ENCODE measurements at places on chromosomes 1 and 21.

- DNase-seq = no peak
These were observed 134.4 kb downstream of the TGFB2 start for GRCh38 chr1:218479436-218480115.

DNA sequence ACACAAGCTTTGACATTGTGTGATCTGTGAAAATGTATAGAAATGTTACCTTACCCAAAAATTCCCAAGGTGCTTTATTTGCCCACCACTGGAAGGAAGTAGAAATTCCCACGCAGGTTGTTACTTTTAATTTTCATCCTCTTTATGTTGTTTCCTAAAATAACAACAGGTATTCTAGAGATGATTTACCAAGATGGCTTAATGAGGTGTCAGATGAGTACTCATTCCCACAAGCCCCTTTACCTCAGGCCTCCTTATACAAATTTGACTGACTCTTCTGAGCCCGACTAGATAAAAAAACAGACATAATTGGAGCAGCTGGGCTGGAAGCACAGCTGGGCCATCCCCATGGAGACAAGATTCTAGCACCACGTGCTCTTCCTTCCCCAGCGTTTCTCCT, 114.6 kb downstream of the LIPI start:
- DNase-seq = no peak

DNA sequence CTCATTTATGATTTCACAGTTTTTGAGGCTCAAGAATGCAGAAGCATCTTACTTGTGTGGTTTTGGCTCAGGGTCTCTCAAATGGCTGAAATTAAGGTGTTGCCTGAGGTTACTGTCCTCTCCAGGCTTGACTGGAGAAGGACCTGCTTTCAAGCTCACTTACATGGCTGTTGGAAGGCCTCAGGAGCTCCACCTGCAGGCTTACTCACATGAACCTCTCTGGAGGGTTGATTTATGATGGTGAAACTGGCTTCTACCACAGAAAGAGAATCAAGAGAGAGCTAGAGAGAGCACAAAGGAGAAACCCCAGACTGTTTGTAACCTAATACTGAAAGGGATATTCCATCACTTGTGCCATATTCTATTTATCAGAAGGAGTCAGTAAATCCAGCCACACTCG, 6.2 kb upstream of the KCNK2 start:
- peak; percentile 5 for DNase-seq

DNA sequence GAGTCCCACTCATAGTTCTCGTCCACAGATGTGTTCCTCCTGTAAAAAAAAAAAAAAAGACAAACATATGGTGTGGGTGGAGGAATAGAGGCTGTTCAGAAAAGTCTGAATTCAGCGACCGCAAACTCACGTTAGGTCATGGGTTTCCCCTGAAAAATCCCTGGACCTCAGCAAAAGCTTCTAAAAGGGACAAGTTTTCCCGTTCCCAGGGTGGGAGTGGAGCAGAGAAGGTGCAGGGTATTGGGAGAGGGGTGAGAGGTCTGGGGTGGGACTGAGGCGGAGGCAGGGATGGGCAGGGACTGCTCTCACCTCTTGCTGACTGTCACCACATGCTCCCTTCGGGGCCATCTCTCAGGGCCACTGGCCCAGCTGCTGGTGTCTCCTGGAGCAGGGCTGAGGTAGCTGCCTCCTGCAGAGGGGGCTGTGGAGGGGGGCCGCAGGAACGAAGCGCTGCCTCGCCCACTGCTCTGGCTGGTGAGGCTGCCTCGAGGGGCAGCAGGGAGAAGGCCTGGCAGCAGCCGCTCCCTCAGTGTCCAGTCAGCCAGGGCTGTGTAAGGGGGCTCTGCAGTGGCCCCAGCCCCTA, 2.6 kb upstream of the TAGLN2 start:
- DNase-seq = no peak

DNA sequence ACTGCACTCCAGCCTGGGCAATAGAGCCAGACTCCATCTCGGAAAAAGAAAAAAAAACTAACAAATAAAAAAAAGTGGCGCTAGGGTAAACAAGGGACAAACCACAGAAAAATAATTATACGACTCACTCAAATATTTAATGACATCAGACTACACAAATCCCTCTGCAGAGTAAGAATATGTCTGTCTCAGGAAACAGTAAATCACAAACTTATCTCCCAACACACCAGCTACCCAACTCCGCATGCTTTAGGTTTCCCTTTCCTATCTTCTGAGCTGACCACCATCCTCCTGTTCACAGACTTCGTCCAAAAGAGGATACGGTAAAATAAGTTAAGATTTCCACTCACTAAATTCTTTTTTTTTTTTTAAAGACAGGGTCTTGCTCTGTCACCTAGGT, 16.2 kb downstream of the WDR47 start:
- DNase-seq = no peak

- DNase-seq = peak; percentile 35
These were observed 120.9 kb downstream of the PPIAL4G start for GRCh38 chr1:148362216-148362611.

DNA sequence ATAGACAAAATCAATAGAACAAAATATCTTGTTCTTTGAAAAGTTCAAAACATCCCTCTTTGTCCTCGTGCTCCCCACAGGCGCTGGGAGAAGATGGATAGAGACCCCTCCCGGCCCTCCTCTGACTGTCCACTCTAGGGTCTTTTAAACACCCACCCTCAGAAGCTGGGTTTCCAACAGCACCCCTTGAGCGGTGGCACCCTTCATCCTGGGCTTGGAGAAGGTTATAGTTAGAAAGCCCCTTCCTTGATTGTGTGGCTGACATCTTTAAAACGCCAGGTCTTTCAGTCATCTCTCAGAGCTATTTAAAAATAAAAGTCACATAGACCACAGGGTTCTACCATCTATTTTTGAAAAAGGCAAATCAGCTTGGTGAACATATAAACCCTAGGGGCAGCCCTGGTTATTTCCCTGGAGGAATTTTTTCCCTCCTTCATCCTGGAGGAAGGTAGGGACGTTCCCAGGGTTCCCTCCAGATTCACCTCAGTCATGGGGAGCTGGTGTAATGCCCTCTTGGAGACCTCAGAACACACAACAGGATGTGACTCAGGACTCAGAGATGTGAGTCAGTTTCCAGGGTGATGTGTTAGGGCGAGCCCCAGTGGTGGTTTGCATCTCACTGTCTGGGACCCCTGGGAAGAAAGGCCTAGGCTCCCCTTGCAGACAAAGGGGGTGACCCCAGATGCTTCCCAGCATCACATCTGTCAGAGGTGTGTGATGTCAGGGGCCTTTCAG, 138.5 kb downstream of the CLIC6 start:
- peak; percentile 83 for DNase-seq

DNA sequence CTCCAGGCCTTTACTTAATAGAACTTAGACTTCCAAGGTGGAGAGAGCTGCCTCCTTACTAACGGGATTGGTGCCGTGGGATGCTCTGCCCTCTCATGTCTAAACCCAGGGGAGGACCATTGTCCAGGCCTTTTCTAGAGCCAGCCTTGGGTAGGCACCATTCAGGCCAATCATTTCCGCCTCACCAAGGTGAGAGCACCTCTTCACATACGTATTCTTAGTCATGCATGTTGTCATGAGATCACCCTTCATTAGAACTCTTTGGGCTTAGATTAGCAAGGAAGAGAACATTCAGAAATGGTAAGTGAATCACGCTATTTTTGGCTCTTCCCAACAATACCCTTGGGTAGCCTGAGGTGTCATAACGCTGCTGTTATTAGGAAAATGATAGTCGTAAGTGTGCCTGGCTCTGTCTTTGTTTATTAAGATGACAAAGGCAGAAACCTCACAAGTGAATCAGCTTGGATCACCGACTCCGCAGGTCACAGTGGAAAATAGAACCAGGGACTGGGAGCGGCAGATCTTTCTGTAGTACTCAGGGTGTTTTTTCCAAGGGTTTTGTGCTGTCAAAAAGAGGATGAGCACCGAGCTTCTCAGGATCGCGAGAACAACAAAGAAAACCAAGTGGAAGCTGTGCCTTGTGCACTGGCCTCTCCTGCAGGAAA, 55.0 kb downstream of the HUNK start:
- no peak for DNase-seq

- peak; percentile 93 for DNase-seq
These were observed 780 bp upstream of the RBM15 start for GRCh38 chr1:110338309-110338885.

DNA sequence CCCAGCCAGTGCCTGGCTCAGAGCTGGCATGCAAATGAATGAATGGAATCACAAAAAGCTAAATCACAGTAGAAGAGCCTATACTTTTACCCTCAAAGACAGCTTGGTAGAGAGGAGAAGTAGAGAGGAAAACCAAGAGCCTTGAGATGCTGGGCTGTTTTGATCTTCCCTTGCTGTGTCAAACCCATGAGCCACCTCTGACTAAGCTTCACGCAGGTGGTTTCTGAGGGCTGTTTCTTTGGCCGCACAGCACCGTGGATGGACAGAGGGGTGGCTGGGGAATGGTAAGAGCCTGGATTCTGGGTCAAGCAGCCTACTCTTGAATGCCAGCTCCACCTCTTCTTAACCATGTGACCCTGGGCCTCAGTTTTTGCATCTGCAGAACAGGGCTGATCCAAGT, 18.6 kb downstream of the ABCG1 start:
- peak; percentile 58 for DNase-seq

- DNase-seq = no peak
These were observed 32.3 kb upstream of the SPAG17 start for GRCh38 chr1:118217141-118217838.

- DNase-seq = no peak
These were observed 34.6 kb downstream of the CFAP74 start for GRCh38 chr1:1968767-1969504.

DNA sequence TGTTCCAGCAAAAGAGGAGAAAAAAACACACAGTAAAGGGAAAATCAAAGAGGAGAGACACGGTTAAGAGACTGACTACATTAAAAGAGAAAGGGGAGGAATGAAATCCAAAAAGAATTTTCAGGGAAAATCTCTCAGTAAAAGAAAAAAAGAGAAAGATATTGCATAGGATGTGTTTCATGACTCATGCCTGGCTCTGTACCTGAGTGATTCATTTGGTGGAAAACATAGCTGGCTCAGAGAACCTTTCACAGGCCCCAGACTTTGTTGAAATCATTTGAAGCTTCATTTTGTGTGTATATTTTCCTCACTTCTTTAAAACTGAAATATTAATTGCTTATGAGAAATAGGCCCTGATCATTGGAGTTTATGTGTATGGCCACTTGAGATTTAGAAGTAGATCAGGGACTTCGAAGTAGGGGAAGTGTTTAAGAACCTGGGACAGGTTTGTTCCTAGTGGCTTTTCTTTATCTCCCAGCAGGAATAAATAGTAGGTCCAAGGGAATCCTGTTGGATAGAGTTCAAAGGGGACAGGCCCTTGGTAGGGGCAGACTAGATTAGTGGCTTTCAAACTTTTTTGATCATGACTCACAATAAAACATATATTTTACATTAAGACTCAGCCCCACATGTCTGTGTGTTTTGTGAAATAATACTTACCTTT, 239.1 kb upstream of the SGIP1 start:
- DNase-seq = peak; percentile 46

- DNase-seq = no peak
These were observed 196 bp downstream of the ALX3 start for GRCh38 chr1:110070282-110070669.

DNA sequence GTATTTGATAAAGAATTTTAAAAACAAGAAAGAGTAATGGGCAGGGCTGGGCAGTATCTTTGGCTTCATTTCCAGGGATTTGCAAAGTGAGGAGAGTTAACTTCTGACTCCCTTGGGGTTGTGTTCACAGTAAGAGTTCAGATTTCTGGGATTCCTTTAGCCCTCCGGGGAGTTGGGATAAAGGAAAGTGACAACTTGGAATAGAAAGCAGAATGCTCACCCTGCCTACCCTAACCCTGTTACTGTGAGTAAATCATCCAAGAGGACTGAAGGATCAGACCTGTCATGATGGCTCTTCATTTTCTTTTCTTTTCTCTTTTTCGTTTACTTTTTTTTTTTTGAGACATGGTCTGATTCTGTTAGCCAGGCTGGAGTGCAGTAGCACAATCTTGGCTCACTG, 76.1 kb downstream of the CACHD1 start:
- DNase-seq = no peak

GRCh38 chr1:119000371-119001180, 12.4 kb upstream of the TBX15 start:
- DNase-seq = no peak
